ENCODE measurements at places on chromosomes 2 and 18.

DNA sequence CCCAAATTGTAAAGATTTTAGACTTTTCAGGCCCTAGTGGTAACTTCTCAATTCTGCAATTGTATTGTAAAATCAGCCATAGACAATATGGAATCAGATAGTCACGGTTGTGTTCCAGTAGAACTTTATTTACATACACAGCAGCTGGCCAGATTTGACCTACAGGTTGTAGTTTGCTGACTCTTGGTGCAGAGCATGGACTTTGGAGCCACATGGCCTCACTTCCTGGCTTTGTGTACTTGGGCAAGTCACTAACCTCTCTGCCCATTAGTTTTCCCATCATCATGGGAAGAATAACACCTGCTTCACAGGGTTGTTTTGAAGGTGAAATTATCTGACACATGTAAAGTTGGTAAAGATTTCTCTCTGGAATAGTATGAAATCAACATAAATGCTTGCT is 147.6 kb downstream of the TMEM200C start:
- no peak for DNase-seq

GRCh38 chr2:60551240-60552077 is 2.0 kb downstream of the BCL11A start:
- DNase-seq, result no peak

DNA sequence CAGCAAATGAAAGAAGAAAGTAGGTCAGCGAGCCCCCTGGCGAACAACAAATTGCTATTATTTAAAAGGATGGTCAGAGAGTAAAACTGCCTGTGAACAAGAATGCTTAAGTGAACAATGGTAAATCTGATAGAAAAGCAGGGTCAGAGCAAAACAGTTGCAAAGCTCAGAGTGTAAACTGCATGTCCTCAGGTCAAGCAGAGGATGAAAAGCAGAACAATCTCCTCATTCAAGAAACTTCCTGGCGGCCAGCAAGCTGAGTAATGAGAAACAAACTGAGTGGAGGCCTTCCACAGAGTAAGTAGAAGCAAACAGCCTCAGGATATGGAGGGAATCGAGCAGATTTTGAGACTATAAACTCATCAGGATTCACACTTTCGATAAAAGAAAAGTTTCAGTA is 117.9 kb downstream of the PPP1R1C start:
- DNase-seq, result no peak

- no peak for DNase-seq
Observed at GRCh38 chr2:3952866-3953516, 249.6 kb downstream of the DCDC2C start.

GRCh38 chr2:203869223-203870042 is 1.9 kb downstream of the CTLA4 start:
- peak; percentile 10 for DNase-seq

Data from activated naive CD4-positive, alpha-beta T cell (primary cell).